T-cell (primary cell): ENCODE measurements at places on chromosomes 1 and 21. TPM values are rescaled to one million over a fixed set of nuclear protein-coding genes. Genes with fewer than 3 reads are reported as not detected.

The SLC1A7 gene
- not detected for total RNA-seq

GRCh38 chr1:177302357-177303044 is 131.7 kb downstream of the BRINP2 start:
- no peak for DNase-seq

DNA sequence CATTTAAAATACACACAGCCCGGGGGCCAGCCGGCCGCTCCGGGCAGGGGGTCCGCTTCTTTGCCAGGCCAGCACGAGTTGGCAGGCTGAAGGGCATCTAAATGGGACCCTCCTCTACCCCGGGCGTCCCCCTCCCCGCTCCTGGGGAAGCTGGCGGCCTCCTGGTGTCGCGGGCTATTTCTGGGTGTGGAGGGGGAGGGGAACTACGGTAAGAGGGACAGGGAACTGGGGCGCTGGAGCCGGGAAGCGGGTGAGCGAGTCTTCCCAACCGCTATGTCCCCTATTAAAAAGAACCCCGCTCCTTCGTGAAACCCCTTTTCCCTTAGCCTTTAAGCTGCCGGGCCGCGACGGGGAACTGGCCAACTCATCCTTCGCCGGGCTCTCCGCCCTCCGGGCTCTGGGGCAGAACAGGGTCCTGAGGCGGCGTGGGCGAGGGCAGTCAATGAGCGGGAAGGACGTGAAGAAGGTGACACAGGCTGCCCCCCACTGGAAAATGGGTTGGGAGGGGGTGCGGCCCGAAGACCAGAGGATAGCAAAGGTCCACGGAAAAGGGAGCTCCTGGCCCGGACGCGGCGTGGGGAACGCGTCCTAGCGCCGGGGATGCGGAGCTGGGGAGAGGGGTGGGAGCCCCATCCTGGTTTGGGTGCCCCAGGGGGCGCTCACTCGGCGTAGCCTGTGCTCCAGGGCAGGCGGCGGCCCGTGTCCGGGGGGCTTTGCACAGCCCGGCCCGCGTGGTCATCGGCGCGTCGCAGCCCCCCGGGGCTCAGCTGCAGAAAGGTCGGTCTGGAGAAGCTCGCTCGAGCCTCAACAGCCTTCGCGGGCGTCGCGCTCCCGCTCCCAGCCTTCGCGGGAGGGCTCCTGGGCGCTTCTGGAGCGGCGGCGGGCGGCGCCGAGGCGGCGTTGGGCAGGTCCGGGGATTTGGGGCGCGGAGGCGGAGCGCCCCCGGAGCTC is 544 bp downstream of the PPM1J start:
- DNase-seq = no peak

GRCh38 chr1:24828887-24829192 is 83.6 kb downstream of the CLIC4 start:
- no peak for DNase-seq
